Stimulated activated CD4-positive, alpha-beta T cell treated with anti-CD3 and anti-CD28 coated beads, TNF-alpha, amount 100 ng/mL, for 1 hour (primary cell): ENCODE measurements at places on chromosomes 16 and 17.

GRCh38 chr16:14196011-14196410 is 124.9 kb downstream of the MRTFB start:
- no peak for DNase-seq

- no peak for DNase-seq
Measured at GRCh38 chr17:82392941-82393340, 21.4 kb downstream of the UTS2R start.

DNA sequence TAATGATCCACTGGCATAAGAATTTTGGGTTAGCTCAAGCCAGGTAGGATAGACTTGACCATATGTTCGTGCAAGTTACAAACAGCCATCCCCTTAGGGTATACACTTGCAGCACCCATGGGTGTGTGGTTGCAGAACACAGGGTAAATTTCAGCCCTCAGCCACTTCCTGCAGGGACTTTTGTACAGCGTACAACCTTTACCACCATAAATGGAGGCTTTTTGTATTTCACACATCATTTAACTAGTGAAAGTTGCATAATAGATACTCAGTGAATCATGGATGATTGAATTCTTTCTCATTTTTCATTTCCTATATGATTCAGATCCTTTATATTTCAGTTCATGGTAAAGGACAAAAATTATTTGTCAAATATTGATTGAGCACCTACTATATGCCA is 473.9 kb downstream of the CDH13 start:
- DNase-seq: no peak

DNA sequence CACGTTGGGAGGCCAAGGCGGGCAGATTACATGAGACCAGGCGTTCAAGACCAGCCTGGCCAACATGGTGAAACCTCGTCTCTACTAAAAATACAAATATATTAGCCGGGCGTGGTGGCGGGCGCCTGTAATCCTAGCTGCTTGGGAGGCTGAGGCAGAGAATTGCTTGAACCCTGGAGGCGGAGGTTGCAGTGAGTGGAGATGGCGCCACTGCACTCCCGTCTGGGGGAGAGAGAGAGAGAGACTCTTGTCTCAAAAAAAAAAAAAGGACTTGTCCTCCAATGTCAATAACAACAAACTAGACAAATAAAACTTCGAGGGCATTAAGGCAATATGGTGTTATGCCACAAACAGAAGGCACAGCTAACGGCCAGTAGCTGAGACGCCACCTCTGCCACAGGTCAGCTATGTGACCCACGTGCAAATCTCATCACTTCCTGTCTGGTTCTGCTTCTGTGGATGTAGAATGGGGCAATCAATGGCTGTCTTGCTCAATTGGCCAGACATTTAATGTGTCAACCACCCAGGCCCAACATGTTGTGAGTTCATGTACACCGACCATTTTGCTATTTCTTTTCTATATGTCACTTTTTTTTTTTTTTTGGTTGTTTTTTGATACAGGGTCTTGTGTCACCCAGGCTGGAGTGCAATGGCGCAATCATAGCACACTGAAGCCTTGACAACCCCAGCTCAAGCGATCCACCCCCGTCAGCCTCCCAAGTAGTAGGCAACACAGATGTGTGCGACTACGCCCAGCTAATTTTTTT is 834 bp upstream of the TXNDC11 start:
- no peak for DNase-seq

DNA sequence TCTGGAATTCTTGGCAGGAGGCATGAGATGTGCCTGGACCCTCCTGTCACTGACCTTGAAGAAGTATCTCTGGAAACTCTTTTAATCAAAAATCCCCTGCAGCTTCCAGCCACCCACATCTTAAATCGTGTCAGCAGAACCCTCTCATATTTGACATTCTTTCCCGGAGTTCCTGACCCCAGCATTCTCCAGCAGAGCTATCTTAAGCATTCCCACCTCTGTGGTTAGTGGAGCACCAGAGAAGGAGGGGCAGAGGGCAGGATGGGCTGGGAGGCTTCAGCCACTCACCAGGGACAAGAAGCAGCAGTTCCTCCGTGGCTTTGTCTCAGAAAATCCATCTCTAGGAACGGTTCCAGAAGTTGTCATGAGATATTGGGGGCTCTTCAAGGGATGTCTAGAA is 149.9 kb downstream of the RGS9 start:
- DNase-seq: no peak

- DNase-seq: no peak
Measured at GRCh38 chr17:45874151-45874550, 20.2 kb upstream of the MAPT start.

DNA sequence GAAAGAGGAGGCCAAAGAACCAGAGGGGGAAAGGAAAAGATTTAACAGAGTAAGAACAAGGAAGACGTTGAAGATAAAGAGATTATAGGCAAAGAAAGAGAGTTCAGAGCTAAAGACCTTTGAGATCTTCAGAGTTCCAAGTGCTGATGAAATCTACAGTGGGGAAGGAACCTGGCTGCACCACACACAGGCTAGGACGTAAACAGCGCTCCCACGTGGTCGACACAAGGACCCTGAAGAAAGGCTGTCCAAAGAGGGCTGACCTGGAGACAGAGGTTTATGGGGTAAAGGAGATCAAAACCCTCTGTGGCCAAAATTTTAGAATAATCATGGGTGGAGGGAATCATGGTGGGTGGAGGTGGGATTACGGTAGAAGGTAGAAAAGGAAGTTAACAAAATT is 121.6 kb downstream of the PMP22 start:
- DNase-seq: no peak

DNA sequence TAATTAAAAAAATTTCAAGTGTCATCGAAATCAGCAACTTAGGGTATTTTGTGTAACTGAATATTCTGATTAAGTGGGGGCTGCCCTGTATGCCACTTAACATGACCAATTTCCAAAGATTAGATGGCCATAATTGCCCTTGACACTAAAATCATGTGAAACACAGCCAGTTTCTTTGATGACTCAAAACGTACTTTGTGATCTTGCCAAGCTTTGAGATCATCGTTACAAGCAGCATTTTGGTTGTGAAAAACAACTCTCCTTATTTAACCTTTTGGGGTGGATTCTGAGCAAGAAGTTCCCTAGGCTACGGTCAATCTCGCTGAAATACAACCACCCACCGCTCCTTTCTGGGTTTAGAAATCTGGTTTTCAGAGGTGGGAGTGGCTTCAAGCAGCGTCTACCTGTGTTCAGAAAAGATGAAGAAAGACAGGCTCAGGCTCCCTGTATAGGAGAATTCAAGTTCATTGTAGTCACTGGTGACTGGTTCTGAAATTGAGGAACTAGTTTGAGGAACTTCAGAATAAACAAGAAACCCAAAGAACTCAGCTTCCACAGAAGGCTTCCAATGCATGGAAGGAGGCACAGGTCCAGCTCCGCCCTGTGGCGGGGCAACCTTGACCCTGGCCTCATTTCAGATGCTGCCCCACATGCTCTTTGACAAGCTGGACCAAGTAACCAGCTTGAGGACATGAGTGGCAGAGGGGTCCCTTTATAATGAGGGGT is 9.4 kb downstream of the MAP3K14 start:
- DNase-seq: no peak

DNA sequence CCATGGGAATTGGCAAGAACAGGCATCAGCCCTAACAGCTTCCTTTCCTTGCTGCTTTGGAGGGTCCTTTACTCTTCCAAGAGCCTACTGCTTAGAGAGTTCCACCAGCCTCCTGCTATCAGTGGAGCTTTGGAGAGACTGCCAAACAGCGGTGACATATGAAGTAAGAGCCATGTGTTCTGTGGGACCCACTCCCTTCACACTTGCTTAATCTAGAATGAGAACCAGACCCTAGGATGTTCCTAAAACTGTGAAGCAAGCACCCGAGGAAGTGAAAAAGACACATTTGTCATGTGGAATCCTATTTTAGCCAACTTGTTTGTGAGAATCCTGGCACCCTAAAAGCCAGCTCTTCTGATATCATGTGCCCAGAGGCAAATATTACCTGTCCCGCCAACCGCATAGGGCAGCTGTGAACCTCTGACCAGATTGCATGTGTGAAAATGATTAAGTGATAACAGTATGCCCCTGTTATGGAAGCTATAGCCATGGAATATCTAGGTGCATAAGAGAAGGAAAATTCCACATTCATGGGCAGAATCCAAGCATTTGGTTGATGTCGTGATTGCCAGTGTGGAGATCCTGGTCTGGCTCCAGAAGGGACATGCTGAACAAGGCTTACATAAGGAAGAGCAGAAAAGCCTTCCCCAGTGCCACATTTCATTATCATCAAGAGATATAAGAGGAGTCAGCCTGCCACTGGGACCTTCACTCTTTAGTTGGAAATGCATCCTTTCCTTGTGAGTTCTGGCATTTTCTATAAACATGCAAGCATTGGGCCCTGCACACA is 18.7 kb downstream of the RCVRN start:
- no peak for DNase-seq

- no peak for DNase-seq
Measured at GRCh38 chr17:45433159-45433535, 477 bp upstream of the ARHGAP27 start.
